ENCODE measurements at places on chromosomes 1 and 21.

GRCh38 chr1:212641956-212642355 lies 33.4 kb downstream of the ATF3 start:
- DNase-seq: peak; percentile 30

DNA sequence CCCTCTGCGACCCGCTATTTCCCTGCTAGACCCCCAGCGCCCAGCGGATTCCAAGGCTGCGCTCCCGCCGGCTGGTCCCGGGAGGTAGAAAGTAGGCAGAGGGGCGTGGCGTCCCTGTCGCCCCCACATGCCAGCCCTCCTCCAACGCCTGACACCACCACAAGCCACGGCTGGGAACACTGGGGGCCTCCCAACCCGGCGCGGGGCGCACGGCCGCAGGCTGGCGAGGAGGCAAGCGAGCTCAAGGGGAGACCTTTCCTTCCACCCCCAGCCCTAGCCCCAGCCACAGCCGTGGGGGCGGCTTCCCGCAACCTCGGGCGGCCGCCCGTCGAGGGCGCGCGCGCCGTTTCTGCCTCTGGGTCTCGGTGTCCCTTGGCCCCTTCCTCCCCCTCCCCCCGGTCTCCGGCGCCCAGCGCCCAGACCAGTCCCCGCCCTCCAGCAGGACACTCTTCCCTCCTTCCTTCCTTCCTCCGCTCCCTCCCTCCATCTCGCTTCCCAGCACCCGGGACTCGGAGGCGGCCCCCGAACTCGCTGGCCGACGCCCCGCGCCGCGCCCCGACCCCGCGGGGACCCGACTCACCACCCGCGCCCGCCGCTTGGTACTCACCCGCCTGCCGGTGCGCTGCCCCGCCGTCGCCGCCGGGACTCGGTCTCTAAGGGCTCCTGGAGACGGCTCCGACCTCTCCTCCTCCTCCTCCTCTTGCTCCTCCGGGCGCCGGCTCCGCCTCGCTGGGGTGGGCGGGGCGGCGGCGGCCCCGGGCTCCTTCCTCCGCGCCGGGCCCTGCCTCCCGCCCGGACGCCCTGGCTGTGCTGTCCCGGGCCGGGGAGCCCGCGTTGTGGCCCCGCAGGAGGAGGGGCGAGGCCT lies at the start of gene GNG12:
TSS of gene GNG12 (minus strand) at position 731 of the 865 bp plus-strand sequence. CDS start 125,781 bp downstream, outside the sequence.
- peak; percentile 62 for DNase-seq

DNA sequence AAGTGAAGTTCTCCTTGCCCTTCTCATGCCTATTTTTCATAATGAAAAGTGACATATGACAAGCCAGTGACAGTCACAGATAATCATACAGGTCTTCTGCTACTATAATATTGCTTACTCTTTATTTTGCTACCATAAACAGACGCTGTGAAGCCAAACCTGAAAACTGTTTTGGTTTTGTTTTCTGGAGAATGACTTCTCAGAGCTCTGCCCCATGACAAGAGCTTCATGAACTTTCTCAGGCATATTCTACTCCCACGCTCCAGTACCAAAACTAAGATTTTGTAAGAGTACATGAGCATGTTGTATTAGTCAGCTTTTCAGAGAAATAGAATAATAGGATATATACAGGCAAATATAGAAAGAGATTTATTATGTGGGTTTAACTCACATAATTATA lies 64.3 kb upstream of the VTCN1 start:
- no peak for DNase-seq

DNA sequence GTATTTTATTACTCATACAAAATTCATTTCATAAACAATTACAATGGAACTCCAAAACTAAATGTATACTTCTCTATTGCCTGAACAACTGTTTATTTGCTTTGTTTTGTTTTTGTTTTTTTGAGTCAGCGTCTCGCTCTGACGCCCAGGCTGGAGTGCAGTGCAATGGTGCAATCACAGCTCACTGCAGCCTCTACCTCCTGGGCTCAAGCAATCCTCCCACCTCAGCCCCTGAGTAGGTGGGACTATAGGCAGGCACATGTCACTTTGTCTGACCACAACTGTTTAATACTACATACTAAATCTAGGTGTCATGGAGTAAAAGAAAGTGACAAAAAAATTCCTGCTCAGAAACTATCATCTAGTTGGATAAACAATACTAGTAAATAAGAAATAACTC lies 49.3 kb downstream of the RAB3GAP2 start:
- DNase-seq: no peak

- no peak for DNase-seq
These were observed 60.9 kb upstream of the PODN start for GRCh38 chr1:53001128-53001527.

- no peak for DNase-seq
These were observed 9.4 kb downstream of the COL6A1 start for GRCh38 chr21:45990741-45991605.

DNA sequence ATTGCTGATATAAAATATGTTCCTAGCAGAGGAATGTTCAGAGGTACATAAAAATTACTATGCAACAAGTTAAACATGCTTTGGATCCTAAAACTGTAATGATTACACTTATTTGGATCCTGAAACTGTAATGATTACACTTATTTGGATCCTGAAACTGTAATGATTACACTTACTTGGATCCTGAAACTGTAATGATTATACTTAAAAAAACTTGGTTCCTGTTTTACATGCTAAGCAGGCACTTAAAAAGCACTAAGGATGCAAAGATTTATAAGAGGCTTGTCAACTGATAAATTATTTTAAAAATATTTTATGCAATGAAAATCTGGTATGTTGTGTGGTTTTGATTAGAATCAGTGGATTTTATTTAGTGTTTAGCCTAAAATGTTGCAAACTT lies 47.7 kb downstream of the ZNHIT6 start:
- DNase-seq: no peak

DNA sequence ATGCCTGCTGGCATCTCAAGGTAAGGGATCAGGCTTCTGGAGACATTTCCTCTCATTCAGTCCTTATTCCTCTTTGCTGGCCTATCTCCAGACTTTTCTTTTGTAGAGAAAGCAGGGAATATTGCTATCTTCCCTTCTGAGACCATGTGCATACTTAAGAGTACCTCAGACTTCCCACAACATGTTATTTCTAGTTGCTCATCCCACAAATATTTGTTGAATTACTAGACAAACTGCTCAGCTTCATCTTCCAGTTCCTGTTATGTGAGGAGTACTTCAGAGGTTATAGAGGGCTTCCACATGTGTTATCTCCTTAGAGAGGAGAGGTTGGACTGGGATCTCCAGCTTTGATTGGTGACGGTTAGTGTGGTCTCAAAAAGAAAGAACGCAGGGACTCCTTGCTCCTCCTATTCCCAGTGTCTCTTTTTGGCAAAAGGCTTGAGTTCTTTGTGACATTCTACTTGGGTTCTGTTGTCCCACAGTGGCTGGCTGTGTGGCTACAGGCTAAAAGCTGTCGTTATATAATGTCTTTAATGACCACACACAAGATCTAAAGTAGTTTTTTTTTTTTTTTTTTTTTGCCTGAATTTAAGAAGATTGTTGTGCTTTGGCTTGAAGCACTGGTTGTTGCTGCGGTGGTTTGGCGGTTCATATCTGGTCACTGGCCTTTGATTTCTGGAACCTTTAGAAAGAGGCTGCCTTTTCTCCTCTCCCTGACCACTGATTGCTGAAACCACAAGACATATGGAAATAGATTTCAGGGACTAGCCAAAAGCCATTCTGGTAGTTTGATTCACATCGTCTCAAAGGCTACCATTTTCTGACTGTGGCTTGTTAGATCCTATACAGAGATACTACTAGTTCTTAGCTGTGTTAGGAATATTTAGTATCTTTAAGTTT lies 78.7 kb downstream of the FGGY start:
- DNase-seq: peak; percentile 100

DNA sequence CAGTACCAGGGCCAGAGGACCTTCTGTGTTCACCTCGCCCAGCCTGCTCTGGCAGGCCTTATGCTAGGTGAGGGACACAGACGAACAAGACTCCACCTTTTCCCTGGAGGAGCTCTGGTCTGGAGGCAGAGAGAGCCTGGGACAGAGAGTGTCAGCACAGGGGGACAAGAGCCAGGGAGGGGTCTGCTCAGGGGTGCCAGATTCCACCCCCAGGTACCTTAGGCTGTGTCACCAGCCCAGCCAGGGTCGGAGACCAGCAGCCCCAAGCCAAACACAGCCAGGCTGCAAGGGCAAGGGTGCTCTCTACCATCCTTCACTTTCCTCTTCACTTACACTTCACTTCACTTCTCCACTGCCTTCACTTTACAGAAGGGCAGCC lies 4.3 kb upstream of the LRP8 start:
- DNase-seq: no peak

DNA sequence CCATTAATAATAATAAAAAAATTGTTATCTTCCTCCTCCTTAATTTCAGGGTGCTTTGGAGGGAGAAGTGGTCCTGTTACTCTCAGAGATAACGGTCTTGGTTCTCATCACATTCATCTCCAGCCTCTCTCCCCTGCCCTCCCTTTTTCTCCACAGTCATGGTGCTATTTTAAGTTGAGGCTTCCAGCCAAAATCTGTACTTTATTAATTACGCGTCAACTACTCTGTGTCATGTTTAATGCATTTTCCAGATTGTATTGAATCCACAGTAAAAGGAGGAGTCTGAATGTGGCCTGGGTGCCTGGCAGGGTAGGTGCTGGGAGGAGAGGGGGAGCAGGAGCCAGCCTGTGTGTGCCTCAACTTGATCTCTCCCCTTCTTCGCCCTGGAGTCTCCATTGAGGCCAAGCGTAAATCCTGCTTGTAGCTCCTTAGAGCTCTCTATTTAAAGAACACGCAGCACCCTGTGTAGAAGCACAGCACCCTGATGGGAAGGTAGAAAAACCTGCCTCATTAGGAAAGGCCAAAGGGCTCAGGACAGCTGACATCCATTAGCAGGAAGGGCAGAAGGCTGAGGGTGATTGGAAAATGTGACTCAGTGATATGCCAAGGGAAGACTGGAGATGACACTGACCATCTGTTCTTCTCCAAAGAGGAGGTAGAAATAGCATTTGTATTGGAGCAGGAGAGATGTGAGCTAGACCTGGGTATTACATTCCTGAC lies 82.4 kb downstream of the PLXNA2 start:
- peak; percentile 87 for DNase-seq

DNA sequence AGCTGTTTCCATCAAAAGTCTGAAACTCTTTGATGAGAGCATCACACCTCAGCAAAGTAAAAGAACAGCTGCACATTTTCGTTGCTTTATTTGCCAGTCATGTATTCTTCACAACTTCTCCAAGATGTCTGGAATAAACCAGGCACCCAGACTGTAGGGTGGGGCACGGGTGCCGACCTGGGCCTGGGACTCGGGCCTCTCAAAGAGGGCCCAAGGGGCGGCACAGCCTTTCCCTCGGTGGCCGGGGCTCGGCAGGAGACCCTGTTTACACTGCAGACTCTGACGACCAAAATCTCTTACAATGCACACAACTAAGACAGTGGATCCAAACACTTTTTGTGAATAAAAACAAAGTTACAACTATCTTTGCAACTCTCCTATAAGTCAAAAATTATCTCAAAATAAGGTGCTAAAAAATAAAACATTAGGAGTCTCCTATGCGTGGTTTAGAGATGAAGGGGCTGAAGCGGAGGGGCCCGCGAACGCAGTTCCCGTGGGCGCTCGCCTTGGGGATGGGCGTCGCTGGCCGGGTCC lies 696 bp downstream of the LSS start:
- DNase-seq: no peak

- no peak for DNase-seq
These were observed 53.7 kb upstream of the CACYBP start for GRCh38 chr1:174946031-174946430.

GRCh38 chr1:91734761-91735160 lies 151.2 kb downstream of the TGFBR3 start:
- no peak for DNase-seq

DNA sequence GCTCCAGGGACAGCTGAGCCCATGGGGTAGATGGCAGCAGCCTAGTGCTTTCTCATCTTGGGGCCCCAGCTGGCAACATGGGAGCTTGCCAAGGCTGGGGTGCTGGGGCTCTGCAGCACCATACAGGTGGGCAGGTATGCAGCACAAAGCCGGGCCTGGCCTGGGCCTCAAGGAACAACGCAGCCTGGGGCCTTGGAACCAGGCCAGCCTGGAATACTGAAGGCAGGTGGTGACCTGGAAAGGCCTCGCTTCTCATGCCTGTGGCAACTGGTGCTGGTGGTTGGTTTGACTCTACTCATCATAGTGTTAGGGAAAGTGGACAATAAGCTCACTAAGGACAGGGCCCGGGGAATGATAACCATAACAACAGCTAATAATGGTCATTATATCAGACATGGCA lies 27.0 kb upstream of the SDHB start:
- DNase-seq: no peak

GRCh38 chr1:158115126-158115525 lies 65.6 kb upstream of the CD1D start:
- no peak for DNase-seq

DNA sequence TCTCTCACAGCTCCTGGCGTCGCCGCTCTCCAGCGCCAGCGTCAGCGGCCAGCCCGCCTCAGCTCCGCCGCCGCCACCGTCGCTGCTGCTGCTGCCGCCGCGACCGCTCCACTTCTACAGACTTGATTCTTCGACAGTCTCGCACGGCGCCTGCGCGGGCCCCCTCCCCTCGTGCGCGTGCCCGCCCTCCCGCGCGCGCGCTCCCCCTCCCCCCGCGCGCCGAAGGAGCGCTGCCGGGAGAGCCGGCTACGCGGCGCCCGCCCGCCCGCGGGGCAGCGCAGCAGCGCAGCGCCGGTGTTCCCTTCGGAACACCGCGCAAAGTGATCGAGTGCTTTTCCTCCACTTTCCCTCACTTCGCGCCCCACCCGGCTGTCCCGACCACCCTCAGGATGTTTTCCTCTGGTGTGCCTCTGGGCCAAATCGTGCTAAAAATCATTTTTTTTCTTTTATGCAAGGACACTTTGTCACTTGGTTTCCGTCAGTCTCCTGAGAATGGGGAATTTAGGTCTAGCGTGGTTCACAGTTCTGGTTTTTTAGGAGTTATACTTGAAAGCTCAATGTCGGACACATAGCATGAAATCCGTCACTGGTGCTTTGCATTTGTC lies at the start of gene IRF2BP2:
TSS of gene IRF2BP2 (minus strand) at position 118 of the 605 bp plus-strand sequence. CDS start 684 bp downstream, outside the sequence.
- DNase-seq: no peak

- no peak for DNase-seq
These were observed 142.6 kb downstream of the DENND1B start for GRCh38 chr1:197632651-197633050.

- peak; percentile 90 for DNase-seq
These were observed 70.4 kb upstream of the UBE2U start for GRCh38 chr1:64133036-64133435.

DNA sequence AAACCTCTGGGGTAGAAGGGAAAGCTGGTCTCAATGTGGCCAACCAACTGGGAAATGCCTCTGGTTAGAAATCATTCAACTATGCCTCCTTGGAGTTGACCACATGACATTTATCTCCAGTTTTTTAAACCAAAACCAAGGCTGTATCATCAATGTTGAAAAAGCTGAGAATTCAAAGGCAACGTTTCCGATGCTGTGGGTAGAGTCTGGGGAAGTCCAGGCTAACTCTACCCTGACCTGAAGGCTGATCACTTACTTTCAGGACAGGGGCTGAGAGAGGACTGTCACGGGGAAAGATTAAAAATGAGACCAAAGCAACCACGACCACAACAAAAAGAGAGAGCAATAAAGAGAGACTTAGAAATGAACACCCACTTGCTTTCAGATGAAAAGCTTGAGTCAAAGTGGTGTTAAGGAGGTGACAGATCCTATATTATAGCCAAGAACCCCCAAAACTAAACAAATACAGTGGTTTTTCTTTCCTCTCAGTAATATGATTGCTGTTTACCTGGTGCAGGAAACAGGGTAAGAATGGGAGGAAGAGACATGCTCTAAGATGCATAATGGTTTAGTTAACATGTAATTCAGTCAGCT lies 90.8 kb upstream of the TNFSF4 start:
- DNase-seq: peak; percentile 60

Data from astrocyte (in vitro differentiated cells and primary cell).